Activated CD4-positive, alpha-beta T cell treated with anti-CD3 and anti-CD28 coated beads for 4 hours (primary cell): ENCODE measurements at places on chromosomes 2 and 18.

GRCh38 chr2:13536941-13537340 is 820.2 kb downstream of the TRIB2 start:
- DNase-seq: no peak

DNA sequence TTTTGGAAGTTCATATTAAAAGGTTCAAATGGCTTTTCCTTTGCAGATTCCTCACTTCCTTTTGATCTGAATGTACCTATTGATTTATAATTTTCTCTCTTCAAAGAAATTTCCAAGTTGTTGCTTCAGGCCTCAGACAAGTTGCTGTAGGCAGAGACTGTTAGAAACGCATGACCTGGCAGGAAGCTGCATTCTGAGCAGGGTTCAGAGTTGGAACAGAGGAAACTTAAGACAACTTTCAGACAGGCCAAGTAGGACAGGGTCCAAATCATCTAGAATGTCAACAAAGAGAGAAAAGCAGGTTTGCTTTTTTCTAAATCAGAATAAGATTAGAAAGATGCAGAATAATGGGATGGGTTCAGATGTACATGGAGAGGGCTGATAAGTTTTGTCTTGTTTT is 416.3 kb downstream of the LRP1B start:
- DNase-seq: no peak

GRCh38 chr2:122034344-122034743 is 278.9 kb downstream of the TSN start:
- DNase-seq: no peak

DNA sequence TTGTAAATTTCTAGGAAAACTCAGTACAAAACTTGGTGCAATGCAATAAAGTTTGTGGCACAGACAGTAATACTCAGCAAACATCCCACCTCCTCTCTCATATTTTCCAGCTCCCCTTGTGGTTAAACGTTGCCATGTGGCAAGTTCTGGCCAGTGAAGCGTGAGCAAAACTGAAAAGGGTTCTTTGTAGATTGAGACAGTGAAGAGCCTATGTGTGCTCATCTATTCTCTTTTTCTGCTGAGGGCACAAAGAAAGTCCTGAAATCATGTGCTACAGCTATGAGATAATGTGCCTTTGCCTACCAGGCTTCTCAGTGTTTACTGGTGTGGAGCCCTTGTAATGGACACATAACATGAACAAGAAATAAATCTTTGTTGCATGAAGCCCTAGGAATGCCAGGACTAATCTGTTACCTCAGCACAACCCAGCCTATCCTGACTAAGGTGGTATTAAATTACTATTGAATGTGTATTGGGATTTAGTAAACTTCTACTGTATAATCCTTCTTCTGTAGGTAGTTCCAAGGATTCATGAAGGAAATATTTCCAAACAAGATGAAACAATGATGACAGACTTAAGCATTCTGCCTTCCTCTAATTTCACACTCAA is 13.0 kb upstream of the TYMS start:
- DNase-seq: no peak

DNA sequence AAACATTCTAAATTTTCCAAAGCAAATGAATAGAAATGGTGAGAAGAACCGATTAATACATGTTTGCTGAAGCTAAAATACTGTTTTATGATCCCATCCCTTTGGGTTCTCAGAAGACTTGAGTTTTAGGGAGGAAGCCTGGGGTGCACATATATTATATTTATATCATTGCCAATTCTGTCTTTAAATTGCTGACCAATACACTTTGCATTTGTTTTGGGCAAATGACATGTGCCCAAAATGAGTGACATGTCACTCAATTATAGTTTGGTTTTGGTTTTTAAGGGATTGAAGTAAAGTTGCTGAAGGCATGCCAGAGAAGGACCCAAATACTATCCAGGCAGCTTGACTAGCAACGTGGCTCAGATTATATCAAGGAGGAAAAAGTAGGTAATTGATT is 50.3 kb upstream of the SP3 start:
- DNase-seq: no peak

- DNase-seq: no peak
These were observed 76.2 kb downstream of the MAP3K20 start for GRCh38 chr2:173151671-173152401.

GRCh38 chr18:41967680-41968079 is 12.6 kb downstream of the PIK3C3 start:
- no peak for DNase-seq

DNA sequence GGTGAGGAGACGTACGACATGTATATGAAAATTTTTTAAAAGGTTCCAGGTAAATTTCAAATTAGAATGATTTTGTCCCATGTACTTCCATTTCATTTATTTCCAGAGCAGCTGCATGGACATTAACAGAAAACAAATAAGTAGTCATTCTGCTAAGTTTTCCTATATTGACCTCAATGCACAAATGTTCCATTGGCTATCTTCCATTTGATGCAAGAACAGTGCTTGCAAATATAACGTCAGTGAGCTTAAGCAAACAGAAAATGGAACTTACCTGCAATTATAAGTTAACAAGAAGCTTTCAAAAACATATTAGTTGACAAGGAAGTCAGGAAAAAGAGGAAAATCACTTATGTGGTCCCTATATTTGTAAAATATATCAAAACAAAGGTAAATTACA is 16.6 kb downstream of the PAIP2B start:
- no peak for DNase-seq

DNA sequence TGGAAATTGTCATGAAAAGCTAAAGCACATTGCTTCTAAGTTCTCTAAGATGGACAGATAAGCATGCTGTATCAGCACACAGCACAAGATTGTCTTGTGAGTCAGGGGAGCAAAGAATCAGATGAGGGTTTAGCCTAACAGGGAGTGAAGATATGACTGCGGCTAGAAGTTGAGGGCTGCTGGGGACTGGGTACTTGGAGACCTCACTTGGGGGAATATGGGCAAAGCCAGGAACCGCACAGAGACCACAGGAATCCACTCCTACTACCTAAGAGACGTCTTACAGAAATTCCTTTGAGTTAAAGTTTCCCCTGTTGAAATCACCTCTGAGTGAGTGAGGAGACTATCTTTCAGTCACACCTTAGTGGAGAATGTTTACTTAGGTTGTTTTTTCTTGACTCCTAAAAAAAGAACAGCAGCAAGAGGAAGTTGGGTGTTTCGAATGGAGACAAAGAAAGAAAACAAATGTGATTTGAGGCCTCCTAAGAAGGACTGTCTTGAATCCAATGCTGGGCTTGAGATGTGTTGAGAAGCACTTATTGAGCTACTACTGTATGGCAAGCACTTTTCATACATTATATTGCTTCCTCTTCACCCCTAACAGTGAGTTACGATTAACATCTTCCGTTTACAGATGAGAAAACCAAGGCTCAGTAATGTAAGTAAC is 100.7 kb downstream of the ANKRD44 start:
- peak; percentile 46 for DNase-seq

DNA sequence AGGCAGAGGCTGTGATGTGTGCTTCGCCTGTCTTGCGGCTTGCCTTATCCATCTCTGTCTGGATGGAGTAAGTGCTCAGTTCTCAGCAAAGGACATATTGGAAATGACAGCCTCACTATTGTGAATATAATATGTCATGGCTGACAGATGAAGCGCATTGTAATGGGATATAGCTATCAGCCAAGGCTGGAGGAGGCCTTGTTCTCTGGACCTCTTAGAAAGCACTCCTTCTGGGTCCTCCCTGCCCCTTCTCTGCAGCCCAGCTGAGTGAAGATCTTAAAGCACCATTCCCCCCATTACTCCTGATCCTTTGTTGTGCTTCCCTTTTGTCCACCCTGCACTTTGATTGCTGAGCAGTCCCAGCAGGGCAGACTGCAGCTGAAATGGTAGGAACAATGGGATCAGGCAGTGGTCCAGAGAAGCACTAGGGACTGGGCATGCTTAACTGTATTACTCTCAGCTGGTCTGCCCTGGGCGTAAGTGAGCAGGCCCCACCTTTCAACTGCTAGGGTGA is 265.3 kb downstream of the SETBP1 start:
- no peak for DNase-seq

- peak; percentile 70 for DNase-seq
These were observed 19.6 kb downstream of the TUBB6 start for GRCh38 chr18:12327510-12328178.

DNA sequence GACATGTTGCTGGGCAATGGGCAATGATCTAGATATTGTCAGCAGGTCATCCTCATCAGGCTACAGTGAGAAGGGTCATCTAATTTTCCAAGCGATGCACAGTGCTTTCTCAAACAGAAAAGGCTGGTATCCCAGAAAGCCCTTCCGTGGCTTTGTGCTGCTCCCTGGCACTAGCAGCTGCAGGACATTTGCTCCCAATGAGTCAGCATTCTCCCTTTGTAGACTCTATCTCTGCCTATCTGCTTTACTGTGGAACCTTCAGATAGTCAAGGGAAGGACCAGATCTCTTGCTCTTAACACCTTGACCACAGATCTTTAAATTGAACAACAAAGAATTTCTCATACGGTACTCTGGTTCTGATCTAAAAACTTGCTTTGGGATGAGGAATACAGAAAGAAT is 101.4 kb downstream of the CDH2 start:
- no peak for DNase-seq

GRCh38 chr2:123179526-123179925 is 845.6 kb upstream of the CNTNAP5 start:
- DNase-seq: no peak

GRCh38 chr18:43276491-43276890 is 799 bp downstream of the SYT4 start:
- no peak for DNase-seq

DNA sequence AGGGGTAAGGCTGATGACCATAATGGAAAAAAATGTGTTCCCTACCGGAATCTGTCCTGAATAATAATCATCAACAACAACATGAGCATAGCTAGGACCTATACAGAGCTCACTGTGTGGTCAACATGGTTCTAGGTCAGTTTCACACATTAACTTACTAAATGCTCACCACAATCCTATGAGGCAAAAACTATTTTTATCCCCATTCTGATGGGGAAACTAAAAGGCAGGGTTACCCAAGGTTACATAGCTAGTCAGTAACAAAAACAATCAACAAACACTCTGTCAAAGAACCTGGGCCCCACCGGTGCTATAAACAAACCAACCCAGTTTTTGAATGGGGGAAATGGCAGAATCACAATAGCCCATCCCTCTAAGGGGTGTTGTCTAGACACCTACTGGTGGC is 40.1 kb downstream of the AOX1 start:
- DNase-seq: no peak

DNA sequence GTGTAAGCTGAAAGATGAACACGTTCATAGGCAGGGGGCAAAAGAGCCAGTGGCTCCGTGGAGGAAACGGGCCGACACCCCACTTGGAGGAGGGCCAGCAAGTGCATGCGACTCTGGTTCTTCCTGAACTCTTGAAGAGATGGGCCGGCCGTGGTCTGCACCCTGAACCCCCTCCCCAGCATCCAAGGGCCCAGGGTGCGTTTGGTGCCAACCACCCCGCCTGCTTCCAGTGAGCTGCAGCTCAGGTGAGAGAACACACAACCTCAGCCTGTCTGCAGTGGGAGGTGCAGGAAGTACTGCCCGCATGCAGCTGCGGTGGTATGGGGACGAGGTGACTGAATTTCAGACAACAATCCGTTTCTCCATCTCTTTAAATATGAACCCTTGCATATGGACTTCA is 58.9 kb downstream of the ADNP2 start:
- DNase-seq: no peak
